G401 (cell line): ENCODE measurements at places on chromosomes 7 and 10. TPM values are rescaled to one million over a fixed set of nuclear protein-coding genes. Genes with fewer than 3 reads are reported as not detected.

DNA sequence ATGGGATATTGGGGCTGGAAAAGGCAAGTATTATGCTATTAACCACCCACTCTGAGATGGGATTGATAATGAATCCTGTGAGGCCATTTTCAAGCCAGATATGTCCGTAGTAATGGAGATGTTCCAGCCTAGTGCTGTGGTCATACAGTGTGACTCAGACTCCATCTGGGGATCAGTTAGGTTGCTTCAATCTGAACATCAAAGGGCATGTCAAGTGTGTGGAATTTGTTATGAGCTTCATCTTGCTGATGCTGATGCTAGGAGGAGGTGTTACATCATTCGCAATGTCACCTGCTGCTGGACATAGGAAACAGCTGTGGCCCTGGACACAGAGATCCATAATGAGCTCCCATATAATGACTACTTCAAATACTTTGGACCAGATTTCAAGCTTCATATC lies 144.7 kb downstream of the PLCE1 start:
- no peak for DNase-seq

- DNase-seq, result no peak
Measured at GRCh38 chr7:36132012-36132411, 21.0 kb upstream of the EEPD1 start.

- no peak for DNase-seq
Measured at GRCh38 chr7:131602304-131602993, 46.0 kb upstream of the PODXL start.

The ADAMTS14 gene
- 0.03 TPM in 1 of 2 replicates, not detected in the other for total RNA-seq

The CTAGE4 gene
- total RNA-seq, result not detected in 2 replicates

GRCh38 chr10:100731407-100732240 lies 13.8 kb upstream of the PAX2 start:
- no peak for DNase-seq
